NT2/D1 (cell line): ENCODE measurements at places on chromosomes 11 and 22.

GRCh38 chr11:102268985-102269470 lies 48.3 kb upstream of the BIRC3 start:
- no peak for DNase-seq

- no peak for DNase-seq
Observed at GRCh38 chr11:17439316-17439782, 37.3 kb downstream of the ABCC8 start.

GRCh38 chr11:62127941-62128770 lies 4.3 kb downstream of the INCENP start:
- DNase-seq: no peak

DNA sequence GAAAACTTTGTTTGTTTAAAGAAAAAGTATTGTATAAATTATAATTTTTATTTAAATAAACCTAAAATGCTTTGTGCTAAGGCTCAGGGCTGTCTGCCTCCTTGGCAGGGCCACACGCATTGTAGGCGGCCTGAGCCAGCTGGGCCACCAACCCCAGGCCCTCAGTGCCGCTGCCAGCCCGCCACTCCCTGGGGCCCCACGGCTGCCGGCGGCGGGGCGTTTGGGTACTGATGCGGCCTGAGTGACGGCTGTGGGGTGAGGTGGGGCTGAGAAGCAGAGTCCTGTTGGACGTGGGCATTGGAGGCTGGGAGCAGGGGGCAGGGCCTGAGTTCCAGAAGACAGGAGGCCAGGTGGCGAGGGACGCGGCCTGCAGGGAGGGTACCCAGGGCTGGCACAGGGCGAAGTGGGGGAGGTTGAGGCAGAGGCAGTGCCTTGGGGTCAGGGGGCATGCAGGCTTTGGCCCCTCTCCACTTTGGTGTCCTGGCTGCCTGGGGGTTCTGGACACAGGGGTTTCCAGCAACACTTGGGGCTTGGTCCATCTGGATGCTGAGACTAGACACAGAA lies 58.3 kb downstream of the CERK start:
- DNase-seq: no peak

DNA sequence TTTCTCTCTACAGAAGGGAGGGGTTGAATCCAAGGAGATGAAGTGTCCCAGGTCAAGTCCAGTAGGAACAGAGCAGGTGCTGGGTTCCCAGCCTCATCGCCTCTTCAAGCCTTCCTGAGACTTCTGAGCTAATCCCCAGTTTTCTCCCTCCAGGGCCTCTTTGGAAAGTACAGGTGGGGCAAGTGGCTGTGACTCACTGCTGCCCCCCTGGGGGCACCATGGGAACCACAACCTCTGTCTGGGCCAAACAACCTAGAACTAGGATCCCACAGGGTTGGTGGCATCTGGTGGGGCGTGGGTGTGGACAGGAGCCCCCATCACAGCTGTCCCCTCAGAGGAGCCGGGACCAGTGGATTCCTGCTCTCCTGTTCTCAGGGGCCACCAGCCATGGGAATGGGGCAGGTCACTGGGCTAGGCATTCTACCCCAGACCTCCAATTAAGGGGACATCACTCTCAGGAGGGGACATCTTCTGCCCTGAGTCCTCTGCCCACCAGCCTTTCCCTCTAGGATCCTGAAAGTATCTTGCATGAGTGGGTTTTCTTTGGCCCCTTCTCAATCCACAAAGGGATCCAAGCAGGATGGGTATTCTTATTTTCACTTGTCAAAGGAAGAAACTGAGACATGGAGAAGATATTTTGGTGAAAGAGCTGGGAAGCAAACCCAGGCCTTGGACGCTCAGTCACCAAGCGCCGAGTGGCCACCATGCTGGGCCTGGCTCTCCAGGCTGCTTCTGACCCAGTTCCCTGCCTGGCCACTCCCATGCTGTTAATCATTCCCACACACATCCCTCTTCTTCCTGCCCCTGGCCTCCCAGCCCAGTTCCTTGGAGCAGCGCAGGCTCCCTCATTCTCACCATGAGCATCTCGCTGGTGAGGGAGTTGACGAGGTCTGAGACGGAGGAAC lies 23.8 kb downstream of the LRRC10B start:
- DNase-seq: peak; percentile 67

DNA sequence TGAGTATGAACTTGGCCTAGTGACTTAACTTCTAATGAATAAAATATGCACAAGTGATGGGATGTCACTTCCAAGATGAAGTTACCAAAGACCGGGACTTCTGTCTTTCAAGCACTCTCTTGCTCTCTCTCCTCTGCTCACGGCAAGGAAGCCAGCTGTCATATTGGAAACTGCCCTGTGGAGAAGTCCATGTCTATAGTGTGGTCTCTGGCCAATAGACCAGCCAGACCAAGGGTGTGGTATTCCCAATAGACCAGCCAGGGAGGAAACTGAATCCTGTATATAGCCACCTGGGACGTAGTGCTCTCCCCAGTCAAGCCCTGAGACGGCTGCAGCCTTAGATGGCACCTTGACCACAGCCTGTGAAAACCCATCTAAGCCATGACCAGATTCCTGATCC lies 93.2 kb upstream of the ALX4 start:
- DNase-seq: no peak

DNA sequence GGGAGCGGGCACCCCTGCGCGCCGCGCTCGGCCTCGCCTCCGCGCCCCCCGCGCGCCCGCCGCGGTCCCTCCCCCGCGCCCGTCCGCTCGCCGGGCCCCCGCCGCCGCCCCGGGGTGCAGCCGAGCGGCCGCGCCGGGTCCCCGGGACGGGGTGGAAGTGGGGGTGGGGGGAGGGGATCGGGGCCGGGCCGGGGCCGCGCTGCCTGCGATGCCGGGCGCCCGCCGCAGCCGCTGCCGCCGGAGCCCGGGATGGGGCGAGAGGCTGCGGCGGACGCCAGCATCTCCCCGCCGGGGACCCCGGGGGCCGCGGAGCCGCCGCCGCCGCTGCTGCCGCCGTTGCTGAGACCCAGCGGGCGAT lies 365 bp downstream of the MGAT3 start:
- no peak for DNase-seq

DNA sequence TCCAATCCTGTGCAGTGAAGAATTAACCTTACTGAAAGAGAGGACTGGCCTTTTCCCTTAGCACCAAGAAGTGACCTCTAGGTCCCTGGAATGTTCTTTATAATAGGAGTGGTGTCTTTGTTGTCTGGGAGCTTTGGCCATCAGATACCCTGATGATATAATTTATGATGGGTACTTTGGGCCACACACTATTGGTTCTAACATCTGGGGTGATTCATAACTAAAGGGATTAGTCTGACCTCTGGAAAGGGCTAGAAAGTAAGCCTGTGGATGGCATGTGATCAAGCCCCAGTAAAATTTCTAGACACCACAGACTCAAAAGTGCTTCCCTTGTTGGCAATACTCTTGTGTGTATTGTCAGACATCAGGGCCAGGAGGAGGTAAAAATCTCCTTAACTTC lies 891.2 kb downstream of the KCNA4 start:
- no peak for DNase-seq

DNA sequence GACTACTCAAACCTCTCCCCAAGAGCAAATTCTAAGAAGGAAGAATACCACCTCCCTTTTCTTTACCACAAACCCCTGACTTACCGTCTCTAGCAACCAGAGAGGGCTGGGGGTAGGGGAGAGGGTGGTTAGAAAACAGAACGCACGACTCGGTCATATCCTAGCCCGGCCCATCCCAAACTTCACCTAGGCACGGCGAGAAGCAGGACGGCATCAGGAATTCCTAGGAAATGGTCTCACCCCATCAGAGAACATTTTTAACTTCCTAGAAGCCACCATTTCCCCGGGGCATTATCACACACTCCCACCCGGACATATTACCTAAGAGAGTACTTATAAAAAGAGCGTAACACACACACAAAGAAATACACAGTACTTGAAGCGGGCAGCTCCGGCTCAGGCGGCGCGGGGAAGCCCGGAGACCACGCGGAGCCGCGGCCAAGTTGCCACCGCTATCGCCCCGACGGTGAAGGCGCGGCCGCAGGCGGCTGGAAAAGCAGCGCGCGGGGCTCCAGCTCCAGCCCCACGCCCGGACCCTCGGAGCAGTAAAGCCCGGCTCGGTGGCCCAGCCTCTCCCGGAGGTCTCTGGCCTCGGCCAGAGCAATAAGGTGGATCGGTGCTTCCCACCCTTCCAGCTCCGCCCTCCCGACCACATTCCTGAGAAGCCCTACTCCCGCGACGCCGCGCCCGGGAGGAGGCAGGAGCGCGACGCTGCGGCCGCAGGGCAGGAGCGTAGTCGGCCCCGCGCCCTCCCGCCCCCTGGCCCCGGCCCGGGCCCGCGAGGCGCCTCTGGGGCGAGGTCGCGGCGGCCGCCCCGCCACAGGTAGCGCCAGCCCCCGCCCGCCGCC lies 878 bp downstream of the RRAS2 start:
- DNase-seq: peak; percentile 57

- no peak for DNase-seq
Observed at GRCh38 chr11:45806072-45806933, 1.4 kb downstream of the SLC35C1 start.

DNA sequence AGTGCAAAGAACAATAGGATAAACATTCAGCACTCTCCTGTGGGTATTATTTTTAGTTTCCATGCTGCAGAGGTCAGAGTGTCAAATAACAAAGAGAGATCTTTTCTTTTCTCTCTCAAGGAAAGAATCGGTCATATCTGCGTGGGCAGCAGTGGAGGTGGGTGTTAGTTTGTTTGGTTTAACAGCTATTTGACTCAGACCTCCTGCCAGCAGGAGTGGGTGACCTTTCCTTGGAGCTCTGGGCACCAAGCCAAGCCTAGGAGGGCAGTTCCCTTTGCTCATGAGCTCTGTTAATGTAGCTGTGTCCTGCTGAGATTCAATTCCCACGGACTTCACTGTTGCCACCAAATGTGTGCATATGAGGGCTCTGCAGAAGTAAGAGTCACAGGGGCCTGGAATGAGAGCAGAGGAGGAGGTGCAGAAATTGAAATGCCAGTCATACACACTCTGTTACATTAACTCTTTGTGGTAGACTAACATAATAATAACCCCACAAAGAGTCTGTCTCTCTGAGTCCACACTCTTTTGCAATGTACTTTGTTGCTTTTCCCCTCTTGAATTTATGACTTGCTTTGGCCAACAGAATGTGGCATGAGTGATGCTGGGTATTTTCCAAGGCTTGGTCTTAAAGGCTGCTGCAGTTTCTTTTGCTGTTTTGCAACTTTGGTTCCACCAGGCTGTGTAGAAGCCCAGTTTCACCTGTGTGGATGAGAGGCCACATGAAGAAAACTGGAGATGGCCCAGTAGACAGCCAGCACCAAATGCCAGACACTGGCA lies 76.0 kb upstream of the GRK3 start:
- DNase-seq: no peak
